ENCODE measurements at places on chromosomes 2 and 18.

DNA sequence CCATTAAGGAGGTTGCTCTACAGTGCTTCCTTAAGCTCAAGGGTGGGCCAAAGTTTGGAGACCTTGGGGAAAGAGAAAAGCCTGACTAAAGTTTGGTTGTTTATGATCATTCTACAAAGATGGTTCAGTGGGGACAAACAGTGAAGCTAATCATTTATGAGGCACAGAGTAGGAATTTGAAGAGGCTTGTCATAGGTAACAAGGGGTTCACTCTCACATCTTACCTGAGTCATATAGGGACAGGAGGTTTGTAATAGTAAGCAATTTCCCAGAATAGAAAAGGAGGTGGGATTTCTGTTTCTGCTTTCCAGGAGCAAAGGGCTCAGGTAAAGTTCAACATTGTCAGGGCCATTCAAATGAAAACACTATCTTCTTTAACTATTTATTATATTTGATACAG lies 787.9 kb downstream of the CPS1 start:
- DNase-seq = no peak

GRCh38 chr2:60515721-60516226 lies 37.7 kb downstream of the BCL11A start:
- DNase-seq = no peak

DNA sequence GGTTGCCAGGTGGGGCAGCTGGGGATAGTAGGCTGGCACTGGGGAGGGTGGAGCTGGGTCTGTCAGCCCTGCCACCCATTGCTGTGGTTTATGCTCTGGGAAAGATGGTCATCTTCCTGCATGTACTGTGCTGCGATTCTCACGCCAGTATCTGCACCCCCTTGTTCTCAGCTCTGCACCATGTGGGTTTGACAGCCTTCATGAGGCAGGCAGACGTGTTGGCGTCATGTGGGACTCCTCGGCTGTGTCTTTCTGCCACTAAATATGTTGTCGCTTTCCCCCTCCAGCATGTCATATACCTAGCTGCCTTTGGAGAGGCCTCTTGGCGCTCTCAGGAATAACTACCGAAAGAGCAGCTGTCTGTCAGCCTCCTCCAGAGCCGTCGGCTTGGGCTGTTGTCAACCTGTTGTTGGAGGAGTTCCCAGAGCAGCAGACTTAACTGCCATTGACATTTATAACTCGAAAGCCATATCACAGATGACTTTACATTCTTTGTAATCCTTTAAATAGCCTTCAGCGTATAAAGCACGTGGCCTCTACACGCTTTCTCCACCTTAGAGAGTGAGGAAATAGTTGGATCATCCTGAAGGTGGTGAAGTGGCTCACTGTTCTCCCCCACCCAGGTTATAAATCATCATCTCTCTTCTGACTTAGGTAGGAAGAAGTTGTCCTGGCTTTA lies 80.4 kb upstream of the MGAT5 start:
- DNase-seq = no peak

- no peak for DNase-seq
These were observed 47.4 kb downstream of the CACNB4 start for GRCh38 chr2:152051436-152051835.

GRCh38 chr2:12502759-12503158 lies 214.0 kb upstream of the TRIB2 start:
- DNase-seq = no peak

DNA sequence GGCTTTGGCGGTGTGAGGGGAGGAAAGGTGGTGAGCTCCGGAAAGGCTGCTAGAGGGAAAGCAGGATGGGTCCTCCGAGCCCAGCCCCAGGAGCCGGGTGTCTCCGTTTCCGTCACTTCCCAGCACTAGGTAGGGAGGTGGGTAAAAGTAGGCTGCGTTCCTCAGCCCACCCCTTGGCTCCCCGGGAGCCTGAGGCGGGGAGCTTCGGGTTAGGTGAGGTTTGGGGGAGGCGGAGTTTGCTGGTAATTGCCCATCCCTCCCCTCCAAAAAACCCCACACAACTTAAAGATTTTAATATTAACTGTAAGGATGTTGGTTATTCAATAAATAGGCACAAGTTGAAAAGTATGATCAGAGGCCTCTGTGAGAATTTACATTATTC lies 552 bp upstream of the ATF2 start:
- no peak for DNase-seq

Measured in right kidney (tissue), 9 donors.